Glomerular endothelial cell (primary cell): ENCODE measurements at places on chromosomes 4 and X. TPM values are rescaled to one million over a fixed set of nuclear protein-coding genes. Genes with fewer than 3 reads are reported as not detected.

Gene PF4V1
- total RNA-seq, result not detected in 2 replicates

- no peak for DNase-seq
Measured at GRCh38 chrX:123600181-123600580, 132.7 kb downstream of the THOC2 start.

- DNase-seq, result no peak
Measured at GRCh38 chr4:163595580-163595979, 101.1 kb downstream of the TMA16 start.

Gene TMEM35A
- 4.7 and 8.1 TPM in 2 replicates for total RNA-seq

GRCh38 chr4:87391576-87392054 lies 627 bp upstream of the HSD17B11 start:
- no peak for DNase-seq

Gene PAGE4
- total RNA-seq, result not detected in 2 replicates
